K562 (cell line): ENCODE measurements at places on chromosomes 11 and 22.

GRCh38 chr11:65802841-65803240 lies 16.0 kb downstream of the OVOL1 start:
- no peak for DNase-seq

DNA sequence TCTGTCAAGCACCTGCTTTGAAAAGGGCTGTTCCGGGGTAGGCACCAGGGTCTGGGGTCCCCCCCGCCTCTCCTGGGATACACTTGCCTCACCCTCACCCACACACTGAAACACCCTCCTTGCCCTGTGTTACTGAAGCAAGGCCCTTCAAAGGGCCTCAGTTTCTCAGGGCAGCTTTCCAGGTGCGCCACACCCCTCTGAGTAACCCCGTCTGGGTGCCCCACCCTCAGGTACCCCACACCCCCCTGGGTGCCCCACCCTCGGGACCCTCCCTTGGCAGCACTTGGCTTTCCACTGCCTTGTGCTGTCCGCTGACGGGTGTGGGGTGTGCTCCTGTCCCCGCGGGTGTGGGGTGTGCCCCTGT lies 413.6 kb downstream of the TBC1D22A start:
- DNase-seq: no peak

DNA sequence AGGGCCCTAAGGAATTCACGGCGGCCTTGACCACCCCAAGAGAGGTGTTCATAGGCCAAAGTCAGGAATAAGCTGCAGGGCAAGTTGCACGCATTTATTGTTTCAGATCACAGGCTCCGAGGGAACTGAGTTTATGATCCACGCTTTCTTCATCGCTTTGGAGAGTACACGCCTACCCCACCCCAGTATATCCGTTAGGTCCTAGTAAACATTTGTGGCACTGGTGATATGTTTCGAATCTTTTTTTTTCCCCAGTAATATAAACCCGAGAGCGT lies 805 bp downstream of the GANAB start:
- no peak for DNase-seq

DNA sequence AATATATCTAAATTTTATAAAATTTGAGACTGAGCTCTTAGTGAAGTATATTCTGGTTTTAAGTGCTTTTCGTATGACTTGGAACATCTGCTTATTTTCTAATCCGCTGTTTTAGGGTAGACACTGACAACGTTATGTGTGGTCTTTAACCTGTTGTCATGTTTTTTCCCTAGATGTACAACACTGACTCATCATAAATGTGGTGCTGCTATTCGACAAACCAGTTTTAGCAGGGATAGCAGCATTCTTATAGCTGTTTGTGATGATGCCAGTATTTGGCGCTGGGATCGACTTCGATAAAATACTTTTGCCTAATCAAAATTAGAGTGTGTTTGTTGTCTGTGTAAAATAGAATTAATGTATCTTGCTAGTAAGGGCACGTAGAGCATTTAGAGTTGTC lies 23.8 kb upstream of the HIKESHI start:
- DNase-seq: no peak

DNA sequence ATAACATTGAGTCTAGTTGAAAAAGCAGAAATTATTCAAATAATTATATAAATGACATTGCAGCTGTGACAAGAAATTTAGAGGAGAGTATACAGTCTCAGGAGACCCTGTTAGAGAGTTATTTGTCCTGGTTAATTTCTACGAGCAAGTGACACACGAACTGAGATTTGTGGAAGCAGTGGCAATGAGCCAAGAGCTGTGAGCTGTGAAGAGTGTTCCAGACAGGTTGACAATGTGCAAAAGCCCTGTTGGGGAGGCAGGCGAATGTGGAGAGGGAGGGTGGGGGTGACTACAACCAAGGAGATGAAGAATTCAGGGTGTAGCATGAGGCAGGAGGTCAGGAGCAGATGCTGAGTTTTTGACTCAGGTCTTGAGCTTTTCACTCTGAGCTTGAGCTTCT lies 620.2 kb upstream of the TENM4 start:
- DNase-seq: no peak

- DNase-seq: no peak
Measured at GRCh38 chr22:23696326-23696851, 5.6 kb downstream of the RGL4 start.

- no peak for DNase-seq
Measured at GRCh38 chr11:76763573-76764346, 19.4 kb upstream of the TSKU start.
